ENCODE measurements at places on chromosomes 5 and 9. TPM values are rescaled to one million over a fixed set of nuclear protein-coding genes. Genes with fewer than 3 reads are reported as not detected.

The ADGRD2 gene
- total RNA-seq = not detected

The RNF183 gene
- total RNA-seq = not detected

- no peak overlapping the region for H3K27ac ChIP-seq
- H3K27me3 ChIP-seq = no peaks in the 10 kb centered on the region
- DNase-seq = no peak
- peaks cover 29% of the 10 kb centered on the region for H3K4me1 ChIP-seq
- H3K36me3 ChIP-seq = no peaks in the 10 kb centered on the region
These were observed 3.0 kb downstream of the NUDT2 start for GRCh38 chr9:34332076-34332964.

The GRXCR2 gene
- not detected for total RNA-seq

The ACTBL2 gene
- not detected for total RNA-seq

GRCh38 chr9:27618066-27618465, 44.8 kb upstream of the C9orf72 start:
- no peaks in the 10 kb centered on the region for H3K4me1 ChIP-seq
- no peaks in the 10 kb centered on the region for H3K36me3 ChIP-seq
- peaks cover 7% of the 10 kb centered on the region for H3K27me3 ChIP-seq
- no peak overlapping the region for H3K27ac ChIP-seq

The LCN9 gene
- not detected for total RNA-seq

- peaks cover 20% of the 10 kb centered on the region for H3K4me1 ChIP-seq
- H3K4me3 ChIP-seq = peak overlapping the region; percentile 90
- H3K27me3 ChIP-seq = peaks cover 1% of the 10 kb centered on the region
- DNase-seq = no peak
These were observed 44.8 kb downstream of the ANXA2R start for GRCh38 chr5:42995360-42995751.

The TMEM252 gene
- total RNA-seq = not detected

DNA sequence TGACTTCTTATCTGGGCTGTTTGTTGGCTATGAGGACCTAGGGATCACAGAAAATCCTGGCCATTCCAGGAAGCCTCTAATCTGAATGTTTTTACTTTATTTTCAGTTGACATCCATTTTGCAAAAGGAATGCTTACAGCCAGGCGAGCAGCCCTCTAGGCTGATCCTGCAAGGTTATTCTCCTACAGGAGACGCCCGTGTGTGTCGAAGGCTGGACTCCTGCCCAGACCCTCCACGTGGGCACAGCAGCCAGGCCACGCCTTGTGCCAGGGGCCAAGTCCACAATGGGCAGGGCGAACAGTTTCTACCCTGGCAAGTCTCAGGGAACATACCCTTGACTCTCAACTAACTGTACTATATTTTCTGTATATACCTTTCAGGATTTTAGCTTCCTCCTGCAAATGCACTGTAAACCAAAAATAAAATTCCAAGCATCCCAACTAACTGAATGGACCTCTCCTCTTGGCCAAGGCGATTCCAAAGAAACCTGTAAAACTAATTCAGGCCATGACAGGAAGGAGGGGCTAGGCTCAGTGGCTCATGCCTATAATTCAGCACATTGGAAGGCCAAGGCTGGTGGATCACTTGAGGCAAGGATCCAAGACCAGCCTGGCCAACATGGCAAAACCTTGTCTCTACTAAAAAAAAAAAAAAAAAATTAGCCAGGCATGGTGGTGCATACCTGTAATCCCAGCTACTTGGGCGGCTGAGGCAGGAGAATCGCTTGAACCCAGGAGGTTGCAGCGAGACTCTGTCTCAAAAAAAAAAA, 5.7 kb downstream of the CMBL start:
- no peak for DNase-seq
- H3K4me3 ChIP-seq = no peak overlapping the region
- H3K4me1 ChIP-seq = no peaks in the 10 kb centered on the region

DNA sequence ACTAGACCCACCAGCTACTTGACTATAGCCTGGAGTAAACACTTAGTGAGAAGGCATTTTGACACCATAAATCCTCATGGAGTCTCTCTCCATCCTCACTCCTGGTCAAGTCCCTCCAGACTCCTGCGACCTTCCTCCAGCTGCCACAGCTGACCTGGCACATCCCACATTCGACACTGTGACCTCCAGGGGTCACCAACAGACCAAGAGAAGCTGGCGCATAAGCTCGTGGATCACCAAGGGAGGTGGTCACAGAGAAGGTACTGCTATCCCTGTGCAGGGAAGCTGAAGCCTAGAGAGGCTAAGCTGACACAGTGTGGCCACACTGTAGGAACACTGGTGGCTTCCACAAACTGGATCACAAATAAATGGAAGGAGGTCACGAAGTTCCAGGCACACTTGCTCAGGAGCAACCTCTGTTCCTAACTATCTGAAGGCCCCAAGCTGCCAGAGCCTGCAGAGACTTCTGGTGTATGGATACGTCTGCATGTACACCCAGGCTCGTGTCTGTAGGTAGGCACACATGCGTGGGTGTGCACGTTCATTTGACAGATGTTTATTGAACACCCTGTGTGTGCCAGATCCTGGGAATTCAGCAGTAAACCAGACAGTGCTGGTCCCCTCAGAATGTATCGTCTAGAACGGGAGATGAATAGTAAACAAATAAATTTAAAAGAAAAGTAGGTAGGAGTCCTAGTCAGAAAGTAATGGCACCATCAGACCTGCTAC, 104.4 kb downstream of the C5orf15 start:
- no peaks in the 10 kb centered on the region for H3K36me3 ChIP-seq
- DNase-seq = no peak
- no peak overlapping the region for H3K4me3 ChIP-seq
- H3K27ac ChIP-seq = no peak overlapping the region
- H3K27me3 ChIP-seq = no peaks in the 10 kb centered on the region

The ST8SIA4 gene
- 34.1 TPM for total RNA-seq

DNA sequence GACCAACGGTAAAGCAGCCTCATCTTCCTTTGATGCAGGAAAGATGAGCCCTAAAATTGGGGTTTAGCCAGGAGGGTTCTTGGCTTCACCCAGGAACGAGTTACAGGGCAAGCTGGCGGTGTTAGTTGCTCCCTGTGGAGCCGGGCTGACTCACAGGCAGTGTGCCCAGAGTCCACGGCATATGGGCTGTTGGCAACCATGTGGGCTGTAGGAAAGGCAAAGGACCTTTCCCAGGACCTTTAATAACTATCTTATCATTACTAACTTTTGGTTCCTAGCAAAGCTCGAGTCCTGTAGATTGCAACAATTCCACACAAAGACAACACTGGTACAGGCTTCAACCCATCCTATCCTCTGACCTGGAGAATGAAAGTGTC, 29.8 kb upstream of the CLPTM1L start:
- no peak overlapping the region for H3K27ac ChIP-seq
- H3K36me3 ChIP-seq = no peaks in the 10 kb centered on the region
- DNase-seq = no peak
- peaks cover under 1% of the 10 kb centered on the region for H3K27me3 ChIP-seq

- no peaks in the 10 kb centered on the region for H3K27me3 ChIP-seq
- H3K4me1 ChIP-seq = no peaks in the 10 kb centered on the region
- H3K4me3 ChIP-seq = no peak overlapping the region
- no peaks in the 10 kb centered on the region for H3K36me3 ChIP-seq
These were observed 665.7 kb downstream of the DNAH5 start for GRCh38 chr5:13278811-13279210.

The NR2F1 gene
- total RNA-seq = not detected

GRCh38 chr5:66923922-66924321, 272.7 kb downstream of the CD180 start:
- no peak for DNase-seq
- no peak overlapping the region for H3K4me3 ChIP-seq
- H3K36me3 ChIP-seq = no peaks in the 10 kb centered on the region
- no peaks in the 10 kb centered on the region for H3K4me1 ChIP-seq

DNA sequence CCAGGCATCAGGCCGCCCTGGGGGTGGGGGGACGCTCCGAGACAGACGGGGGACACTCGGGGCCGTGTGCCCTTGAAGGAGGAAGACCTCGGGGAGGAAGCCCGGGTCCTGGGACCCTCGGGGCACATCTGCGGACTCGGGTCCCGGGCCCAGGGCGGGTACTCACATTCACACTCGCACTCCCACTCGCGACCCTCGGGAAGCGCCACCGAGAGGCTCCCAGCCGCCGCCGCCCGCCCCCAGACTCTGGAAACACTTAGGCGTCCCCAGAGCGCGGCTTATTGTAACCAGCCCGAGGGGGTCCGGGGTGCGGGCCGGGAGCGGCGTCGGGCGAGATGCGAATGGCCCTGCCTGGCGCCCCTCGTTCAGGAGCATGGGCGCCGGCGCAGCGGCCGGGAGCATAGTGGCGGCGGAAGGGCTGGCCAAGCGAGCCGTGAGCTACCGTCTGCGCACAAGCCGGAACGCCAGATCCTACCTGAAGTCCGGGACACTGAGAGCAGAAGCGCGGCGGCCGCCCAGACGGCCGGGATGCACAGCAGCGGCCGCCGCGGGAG, 559 bp downstream of the ROR2 start:
- H3K4me1 ChIP-seq = peaks cover 4% of the 10 kb centered on the region
- H3K27ac ChIP-seq = no peak overlapping the region
- H3K36me3 ChIP-seq = no peaks in the 10 kb centered on the region
- no peak for DNase-seq
- peaks cover 60% of the 10 kb centered on the region for H3K27me3 ChIP-seq

DNA sequence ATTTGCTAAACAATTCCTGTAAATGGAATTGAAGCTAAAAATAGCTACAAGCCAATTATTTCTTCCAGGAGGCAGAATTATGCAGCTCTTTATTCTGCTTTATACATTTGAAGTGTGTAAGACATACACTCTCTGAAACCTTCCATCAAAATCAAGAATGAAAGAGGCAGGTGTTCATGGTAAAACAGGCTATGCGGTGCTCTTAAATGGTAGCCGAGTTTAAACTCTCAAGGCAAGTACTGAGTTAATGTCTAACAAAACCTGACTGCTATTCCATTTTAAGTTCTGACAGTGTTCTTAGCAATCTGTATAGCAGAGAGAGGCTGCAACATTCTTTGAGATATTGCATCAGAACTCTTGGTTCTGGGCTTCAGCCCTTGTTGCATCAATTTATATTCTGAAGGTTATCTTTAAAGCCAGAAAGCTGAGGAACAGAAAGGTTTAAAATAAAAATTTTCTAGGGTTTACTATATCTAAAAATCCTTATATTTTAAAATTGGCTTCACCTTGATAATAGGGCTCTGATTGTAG, 248.3 kb upstream of the CCNG1 start:
- H3K36me3 ChIP-seq = no peaks in the 10 kb centered on the region
- no peaks in the 10 kb centered on the region for H3K27me3 ChIP-seq
- H3K4me3 ChIP-seq = no peak overlapping the region
- no peak for DNase-seq

DNA sequence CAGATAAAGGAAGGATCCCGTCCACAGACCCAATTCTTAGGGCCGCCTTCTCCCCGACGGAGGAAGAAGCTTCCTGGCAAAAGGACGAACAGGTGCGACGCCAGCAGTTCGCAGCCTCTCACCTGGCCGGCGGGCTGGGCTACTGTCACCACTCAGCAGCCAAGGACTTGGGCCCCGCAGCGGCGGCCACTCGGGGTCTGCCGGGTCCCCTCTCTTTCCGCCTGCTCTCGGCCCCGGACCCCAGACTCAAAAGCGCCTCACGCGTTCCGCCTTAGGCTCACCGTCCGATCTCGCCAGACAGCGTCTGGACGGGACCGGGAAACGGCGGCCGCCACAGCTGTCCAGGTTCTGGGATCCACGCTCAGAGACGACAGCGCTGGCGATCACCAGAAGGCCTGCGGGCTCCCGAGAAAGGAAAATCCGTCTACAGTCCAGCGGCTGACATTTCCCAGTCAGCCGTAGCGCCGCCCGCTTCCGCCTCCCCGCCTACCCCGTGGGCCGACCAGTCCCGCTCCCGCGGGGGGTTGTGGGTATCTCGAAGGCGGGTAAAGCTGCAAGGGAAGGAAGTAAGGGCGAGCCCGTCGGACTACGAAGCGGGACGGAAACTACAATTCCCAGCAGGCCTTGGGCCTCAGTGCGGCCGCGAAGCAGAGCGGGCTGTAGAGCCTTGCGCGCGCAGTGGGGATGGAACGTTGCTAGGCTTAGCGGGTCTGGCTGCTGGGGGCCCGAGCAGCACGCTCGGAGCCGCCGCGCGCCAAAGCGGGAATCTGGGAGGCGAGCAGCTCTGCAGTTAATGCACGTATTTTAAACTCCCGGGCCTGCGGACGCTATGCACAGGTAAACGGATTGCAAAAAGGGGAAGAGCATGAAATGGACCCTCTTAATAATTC, at the start of the genes LMBRD2 and SKP2:
LMBRD2 (minus strand) TSS at position 454 of the 890 bp plus-strand sequence. CDS start 8,538 bp downstream, outside the sequence.
SKP2 (plus strand) TSS at position 678 of the 890 bp plus-strand sequence; CDS start at position 830, 152 bp downstream.
- peak; percentile 99 for DNase-seq
- peaks cover 58% of the 10 kb centered on the region for H3K4me1 ChIP-seq
- H3K27ac ChIP-seq = peak within 1 kb of the TSS; percentile 89
- no peaks in the 10 kb centered on the region for H3K27me3 ChIP-seq

- no peaks in the 10 kb centered on the region for H3K4me1 ChIP-seq
- H3K36me3 ChIP-seq = no peaks in the 10 kb centered on the region
- peaks cover 42% of the 10 kb centered on the region for H3K27me3 ChIP-seq
- no peak overlapping the region for H3K27ac ChIP-seq
- no peak overlapping the region for H3K4me3 ChIP-seq
- no peak for DNase-seq
These were observed 70.7 kb downstream of the MSX2 start for GRCh38 chr5:174794931-174795672.

DNA sequence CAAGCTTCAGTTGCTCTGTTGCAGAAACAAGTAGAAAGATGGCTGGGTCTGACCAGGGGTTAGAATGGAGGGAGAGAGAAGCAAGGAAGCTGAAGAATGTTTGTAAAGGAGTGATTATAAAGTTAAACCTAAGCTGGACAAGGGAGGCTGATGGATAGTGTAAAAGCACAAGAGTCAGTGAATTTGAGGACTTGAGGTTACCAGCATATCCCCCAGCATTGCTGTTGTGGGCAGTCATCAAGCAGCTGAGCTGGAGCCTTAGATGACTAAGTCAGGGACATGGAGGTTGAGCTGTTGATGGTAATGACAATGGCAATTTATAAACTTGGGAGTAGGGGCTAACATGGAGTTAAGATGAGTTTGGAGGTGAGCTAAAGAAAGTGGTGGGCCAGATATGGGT, 131.5 kb downstream of the ERCC6L2 start:
- no peak for DNase-seq
- peaks cover 3% of the 10 kb centered on the region for H3K4me1 ChIP-seq
- H3K27me3 ChIP-seq = no peaks in the 10 kb centered on the region
- H3K27ac ChIP-seq = no peak overlapping the region
- H3K36me3 ChIP-seq = peaks cover 27% of the 10 kb centered on the region
- H3K4me3 ChIP-seq = no peak overlapping the region
